CD4-positive, CD25-positive, alpha-beta regulatory T cell (primary cell): ENCODE measurements at places on chromosomes 2 and 18.

- no peak overlapping the region for H3K27ac ChIP-seq
- no peak for DNase-seq
- H3K4me3 ChIP-seq = no peak overlapping the region
- no peaks in the 10 kb centered on the region for H3K36me3 ChIP-seq
- no peaks in the 10 kb centered on the region for H3K4me1 ChIP-seq
Measured at GRCh38 chr2:221997100-221997499, 301.7 kb downstream of the PAX3 start.

- H3K4me3 ChIP-seq = no peak overlapping the region
- no peak overlapping the region for H3K27ac ChIP-seq
- H3K27me3 ChIP-seq = no peaks in the 10 kb centered on the region
- H3K36me3 ChIP-seq = no peaks in the 10 kb centered on the region
- no peak for DNase-seq
- no peaks in the 10 kb centered on the region for H3K4me1 ChIP-seq
Measured at GRCh38 chr18:10579079-10579867, 53.4 kb downstream of the NAPG start.

DNA sequence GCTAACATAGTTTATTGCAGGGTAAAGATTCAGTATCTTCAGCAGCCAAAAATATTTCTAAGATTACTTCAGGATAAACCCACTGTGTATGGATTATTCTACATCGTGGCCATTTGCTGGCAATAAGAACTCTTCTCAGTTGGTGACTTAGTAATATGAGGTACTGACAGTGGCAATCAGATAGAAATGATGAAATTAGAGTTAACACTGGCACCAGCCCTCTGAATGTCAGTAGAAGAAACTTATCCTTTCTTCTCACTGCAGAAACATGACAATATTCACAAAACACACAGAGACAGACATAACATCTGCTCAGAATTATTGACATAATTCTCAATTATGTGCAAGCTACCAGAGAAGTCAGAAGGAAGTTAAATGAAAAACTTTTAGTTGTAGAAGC is 246.3 kb upstream of the COL3A1 start:
- H3K36me3 ChIP-seq = no peaks in the 10 kb centered on the region
- no peaks in the 10 kb centered on the region for H3K4me1 ChIP-seq
- no peak overlapping the region for H3K4me3 ChIP-seq
- H3K27me3 ChIP-seq = no peaks in the 10 kb centered on the region
- no peak overlapping the region for H3K27ac ChIP-seq

DNA sequence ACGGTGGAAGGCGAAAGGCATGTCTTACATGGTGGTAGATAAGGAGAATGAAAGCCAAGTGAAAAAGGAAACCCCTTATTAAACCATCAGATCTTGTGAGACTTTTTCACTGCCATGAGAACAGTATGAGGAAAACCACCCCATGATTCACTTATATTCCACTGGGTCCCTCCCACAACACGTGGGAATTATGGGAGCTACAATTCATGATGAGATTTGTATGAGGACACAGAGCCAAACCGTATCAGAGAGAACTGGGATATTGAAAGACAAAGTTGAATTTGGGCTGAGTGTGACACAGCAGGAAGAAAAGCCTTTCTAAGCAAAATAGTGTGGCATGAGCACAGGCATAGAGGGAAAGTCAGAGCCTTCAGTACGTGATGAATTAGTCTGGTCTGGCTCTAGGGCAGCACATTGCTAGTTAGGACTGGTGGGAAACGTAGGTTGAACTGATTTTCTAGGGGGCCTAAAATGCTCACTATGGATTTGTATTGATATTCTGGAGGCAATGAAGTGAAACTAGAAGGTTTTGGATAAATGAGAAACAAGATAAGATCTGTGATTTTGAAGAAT is 84.8 kb upstream of the RND3 start:
- no peak overlapping the region for H3K27ac ChIP-seq
- DNase-seq = no peak
- no peaks in the 10 kb centered on the region for H3K4me1 ChIP-seq
- H3K36me3 ChIP-seq = no peaks in the 10 kb centered on the region

- H3K4me1 ChIP-seq = no peaks in the 10 kb centered on the region
- no peak overlapping the region for H3K4me3 ChIP-seq
- no peak overlapping the region for H3K27ac ChIP-seq
- DNase-seq = no peak
- no peaks in the 10 kb centered on the region for H3K36me3 ChIP-seq
Measured at GRCh38 chr2:120826716-120827410, 91.2 kb downstream of the GLI2 start.

DNA sequence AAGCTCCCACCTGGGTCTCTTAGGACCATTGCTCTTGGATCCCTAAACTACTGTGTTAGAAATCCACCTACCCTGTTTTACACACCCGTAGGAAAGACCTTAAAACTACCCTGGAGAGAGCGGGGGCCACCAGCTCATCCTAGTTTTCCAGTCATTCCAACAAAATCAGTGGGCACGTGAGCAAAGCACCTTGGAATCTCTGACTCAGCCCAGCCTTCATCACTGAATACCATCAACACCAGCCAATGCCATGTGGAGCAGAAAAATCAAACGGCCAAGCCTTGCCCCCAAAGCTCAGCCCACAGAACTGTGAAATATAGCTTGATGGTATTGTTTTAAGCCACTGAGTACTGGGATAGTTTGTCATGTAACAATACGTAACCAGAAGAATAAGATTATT is 449.7 kb upstream of the CHAC2 start:
- H3K4me1 ChIP-seq = no peaks in the 10 kb centered on the region
- H3K27me3 ChIP-seq = no peaks in the 10 kb centered on the region
- no peak overlapping the region for H3K4me3 ChIP-seq
- no peaks in the 10 kb centered on the region for H3K36me3 ChIP-seq
- H3K27ac ChIP-seq = no peak overlapping the region
- no peak for DNase-seq
